Endothelial cell of umbilical vein (primary cell): ENCODE measurements at places on chromosomes 6 and 20. TPM values are rescaled to one million over a fixed set of nuclear protein-coding genes. Genes with fewer than 3 reads are reported as not detected.

Gene C20orf204
- 5.8 and 6.0 TPM in 2 replicates for total RNA-seq

Gene SYNDIG1
- not detected in 2 replicates for total RNA-seq

Gene LTB
- total RNA-seq = 1.2 and 1.3 TPM in 2 replicates

Gene CCN5
- not detected in 2 replicates for total RNA-seq

Gene TNXB
- total RNA-seq = 2.7 and 3.2 TPM in 2 replicates

Gene DNAH8
- total RNA-seq = 0.29 and 0.97 TPM in 2 replicates

Gene BHLHE23
- not detected in 2 replicates for total RNA-seq

Gene PACSIN1
- not detected in 2 replicates for total RNA-seq

Gene HLA-DPA1
- total RNA-seq = 11.4 TPM in 1 of 2 replicates, not detected in the other

Gene MEI4
- not detected in 2 replicates for total RNA-seq

Gene EEF1A2
- 2.9 and 3.4 TPM in 2 replicates for total RNA-seq

Gene HDGFL1
- total RNA-seq = not detected in 2 replicates

Gene PREX1
- 65.7 and 72.9 TPM in 2 replicates for total RNA-seq

Gene SIRPG
- not detected in 2 replicates for total RNA-seq

Gene TREM1
- not detected in 2 replicates for total RNA-seq

Gene SLC18B1
- 8.4 and 8.5 TPM in 2 replicates for total RNA-seq

Gene HNF4A
- not detected in 2 replicates for total RNA-seq

Gene PNLDC1
- total RNA-seq = not detected in 2 replicates

Gene C6orf15
- total RNA-seq = not detected in 2 replicates
